Stimulated activated CD8-positive, alpha-beta memory T cell treated with anti-CD3 and anti-CD28 coated beads, Interleukin-15, amount 100 ng/mL, for 48 hours (primary cell): ENCODE measurements at places on chromosomes 2 and 18.

GRCh38 chr2:107383691-107384090 lies 443.0 kb upstream of the RGPD4 start:
- DNase-seq = no peak

- DNase-seq = no peak
Observed at GRCh38 chr2:202157211-202157990, 81.0 kb downstream of the SUMO1 start.

DNA sequence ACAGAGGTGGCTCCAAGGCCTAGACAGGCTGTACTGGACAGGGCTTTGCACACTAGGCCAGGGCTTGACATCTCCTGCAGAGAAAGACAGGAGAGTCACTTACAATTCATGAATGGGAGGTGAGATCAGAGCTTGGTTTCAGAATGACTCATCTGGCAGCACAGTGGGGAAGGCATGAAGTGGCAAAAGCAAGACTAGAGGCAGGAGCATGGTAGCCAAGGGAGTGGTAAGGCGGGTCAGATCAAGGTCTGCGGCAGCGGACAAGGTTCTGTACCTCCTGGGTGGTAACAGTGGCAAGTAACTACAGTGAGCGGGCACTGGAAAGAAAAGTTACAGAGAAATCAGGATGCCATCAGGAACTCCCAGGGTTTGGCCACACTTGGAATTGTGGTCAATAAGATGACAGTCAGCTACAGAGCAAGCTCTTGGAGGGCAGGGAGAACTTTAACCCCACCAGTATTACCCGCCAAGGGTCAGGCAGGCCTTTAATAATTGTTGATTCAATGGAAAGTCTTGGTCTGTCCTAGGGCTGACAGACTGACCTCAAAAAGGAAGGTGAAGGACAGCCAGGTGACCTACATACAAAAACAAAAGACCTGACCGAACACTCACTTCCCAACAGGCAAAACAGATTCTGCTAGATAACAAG lies 5.7 kb downstream of the MCFD2 start:
- DNase-seq = peak; percentile 8

GRCh38 chr2:53668624-53669026 lies 99.0 kb upstream of the CHAC2 start:
- no peak for DNase-seq

DNA sequence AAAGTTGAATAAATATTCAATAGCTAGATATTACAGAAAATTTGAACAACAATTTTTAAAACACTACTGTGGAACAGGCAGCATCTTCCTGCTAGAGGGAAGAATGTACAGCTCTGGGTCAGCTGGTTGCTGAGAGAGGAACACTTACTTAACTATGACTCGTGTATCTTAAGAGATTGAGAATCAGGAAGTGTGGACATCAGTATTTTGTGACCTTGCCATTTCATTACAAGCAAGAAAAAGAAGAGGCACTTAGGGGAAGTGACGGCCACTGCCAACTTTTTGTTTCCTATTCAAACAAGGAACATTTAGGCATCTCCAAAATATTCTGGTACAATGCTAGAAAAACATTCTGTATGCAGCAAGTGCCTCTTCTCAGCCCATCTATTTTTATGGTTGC lies 45.9 kb downstream of the ITPRID2 start:
- no peak for DNase-seq
